Left renal pelvis (tissue), 4 donors: ENCODE measurements at places on chromosomes 7 and 10. TPM values are rescaled to one million over a fixed set of nuclear protein-coding genes. Genes with fewer than 3 reads are reported as not detected.

- DNase-seq: no peak
These were observed 12.6 kb downstream of the SLK start for GRCh38 chr10:103979530-103979929.

DNA sequence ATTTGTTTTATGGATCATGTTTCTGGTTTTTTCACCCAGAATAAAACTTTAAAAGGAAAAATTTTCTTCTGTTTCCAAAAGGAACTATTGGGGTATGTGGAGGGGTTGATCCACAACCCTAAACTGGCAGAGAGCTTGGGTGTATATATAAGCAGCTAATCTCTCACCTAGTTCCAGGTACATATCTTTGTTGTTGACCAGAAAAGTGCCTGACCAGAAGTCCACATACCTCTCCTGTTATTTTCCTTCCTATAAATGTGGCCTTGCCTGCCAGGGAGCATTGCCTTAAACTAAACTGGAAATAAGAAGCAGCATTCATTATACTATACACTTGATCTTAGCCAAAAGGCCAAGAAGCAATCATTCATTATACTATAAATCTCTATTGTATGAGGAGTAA, 112.0 kb downstream of the ZEB1 start:
- DNase-seq: no peak

- DNase-seq: no peak
These were observed 35.5 kb downstream of the CAV1 start for GRCh38 chr7:116560021-116560970.

Gene H2BK1
- polyA plus RNA-seq: not detected

DNA sequence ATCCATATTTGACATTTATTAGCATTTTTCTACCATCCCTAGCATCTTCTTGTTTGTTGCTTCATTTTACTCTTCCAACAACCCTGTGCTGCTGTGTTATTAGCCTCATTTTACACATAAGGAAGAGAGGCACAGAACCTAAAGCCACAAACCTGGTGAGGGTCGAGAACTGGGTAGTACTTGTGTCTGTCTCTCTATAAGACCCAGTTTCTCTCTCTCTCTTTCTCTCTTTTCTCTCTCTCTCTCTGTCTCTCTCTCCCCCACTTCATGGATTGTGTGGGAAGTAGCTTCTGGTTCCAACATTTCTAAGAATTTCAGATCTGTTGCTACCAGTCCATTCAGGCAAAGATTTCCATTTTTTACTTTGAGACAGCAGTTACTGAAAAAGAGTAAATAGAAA, 1.4 kb upstream of the FRA10AC1 start:
- no peak for DNase-seq
